ENCODE measurements at places on chromosomes 2 and 18.

GRCh38 chr18:23115683-23116096 is 19.6 kb upstream of the CABLES1 start:
- H3K27me3 ChIP-seq, result no peaks in the 10 kb centered on the region
- H3K27ac ChIP-seq, result peak overlapping the region; percentile 9
- no peaks in the 10 kb centered on the region for H3K36me3 ChIP-seq
- H3K4me3 ChIP-seq, result no peak overlapping the region
- H3K4me1 ChIP-seq, result peaks cover 3% of the 10 kb centered on the region

GRCh38 chr18:3051718-3052410 is 38.9 kb upstream of the LPIN2 start:
- H3K27ac ChIP-seq, result peak overlapping the region; percentile 58
- H3K4me3 ChIP-seq, result no peak overlapping the region
- H3K27me3 ChIP-seq, result no peaks in the 10 kb centered on the region

GRCh38 chr2:88738271-88738670 is 46.8 kb downstream of the RPIA start:
- H3K27ac ChIP-seq, result no peak overlapping the region
- H3K4me3 ChIP-seq, result no peak overlapping the region
- DNase-seq, result no peak
- no peaks in the 10 kb centered on the region for H3K27me3 ChIP-seq
- no peaks in the 10 kb centered on the region for H3K4me1 ChIP-seq

GRCh38 chr2:234496055-234496834 is 636 bp downstream of the ARL4C start:
- H3K27ac ChIP-seq, result peak overlapping the region; percentile 91
- H3K36me3 ChIP-seq, result no peaks in the 10 kb centered on the region
- DNase-seq, result peak; percentile 13

DNA sequence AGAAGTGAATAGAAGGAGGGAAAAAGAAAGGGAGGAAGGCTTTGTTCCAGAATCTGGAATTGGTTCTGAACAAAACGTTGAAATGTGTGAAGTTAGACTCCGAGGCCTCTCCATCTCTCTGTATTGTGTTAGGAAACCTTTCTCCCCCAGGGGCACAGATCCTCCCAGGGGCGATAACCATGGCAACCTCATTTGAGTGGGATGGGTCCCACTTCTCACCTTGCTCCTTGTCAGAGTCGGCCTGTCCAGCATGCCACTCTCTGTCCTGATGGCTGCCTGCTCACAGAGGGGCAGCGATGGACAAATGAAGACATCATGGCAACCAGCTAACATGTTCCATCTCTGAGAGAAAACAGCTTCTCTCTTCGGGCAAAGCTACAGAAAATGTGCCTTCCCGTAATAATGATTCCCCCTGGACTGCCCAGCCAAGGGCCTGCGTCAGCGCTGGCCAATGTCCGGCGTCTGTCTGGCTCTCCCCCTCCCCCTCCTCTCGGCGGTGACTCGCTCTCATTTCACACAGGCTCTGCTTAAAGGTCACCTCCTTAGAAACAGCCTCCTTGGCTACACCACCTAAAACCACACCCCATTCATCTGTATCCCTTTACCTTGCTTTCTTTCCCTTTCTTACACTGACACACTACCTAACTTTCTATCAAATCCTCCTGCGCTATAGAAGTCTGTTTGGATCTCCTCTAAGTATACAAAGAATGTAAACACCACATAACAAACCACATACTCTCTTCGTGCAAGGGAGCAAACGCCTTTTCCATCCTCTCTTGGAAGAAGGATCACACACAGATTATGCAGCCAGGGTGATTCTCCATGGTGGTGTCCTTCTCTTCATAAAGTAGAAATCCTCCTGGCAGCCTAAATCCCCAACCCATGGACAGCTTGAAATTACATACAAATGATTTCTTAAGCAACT is 32.1 kb upstream of the TTC39C start:
- no peaks in the 10 kb centered on the region for H3K27me3 ChIP-seq
- no peak overlapping the region for H3K4me3 ChIP-seq
- H3K4me1 ChIP-seq, result no peaks in the 10 kb centered on the region
- H3K27ac ChIP-seq, result peak overlapping the region; percentile 48
- DNase-seq, result no peak
